ENCODE measurements at places on chromosomes 11 and 22. TPM values are rescaled to one million over a fixed set of nuclear protein-coding genes. Genes with fewer than 3 reads are reported as not detected.

DNA sequence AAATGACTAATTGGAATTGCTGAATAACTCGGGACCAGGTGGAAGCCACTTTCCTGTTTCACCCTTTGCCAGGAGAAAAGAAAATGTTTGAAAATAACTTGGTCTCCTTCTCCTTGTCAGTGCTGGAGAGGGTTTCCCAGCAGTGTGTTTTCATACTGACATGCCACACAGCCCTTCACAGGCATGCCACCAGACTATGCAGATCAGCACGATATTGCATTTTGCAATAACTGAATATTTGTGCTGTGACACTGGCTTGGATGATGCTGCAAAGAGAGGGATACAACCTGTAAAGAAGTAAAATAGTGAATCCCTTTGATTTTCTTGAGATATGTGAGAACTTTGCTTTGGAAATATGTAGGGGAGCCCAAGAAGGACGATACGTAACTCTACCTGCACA lies 200.0 kb upstream of the NAV2 start:
- no peak for DNase-seq
- H3K36me3 ChIP-seq, result no peaks in the 10 kb centered on the region
- H3K4me3 ChIP-seq, result no peak overlapping the region
- no peak overlapping the region for H3K27ac ChIP-seq
- peaks cover 27% of the 10 kb centered on the region for H3K4me1 ChIP-seq

GRCh38 chr11:124315052-124315451 lies 1.3 kb upstream of the OR8D1 start:
- no peak for DNase-seq
- peaks cover 18% of the 10 kb centered on the region for H3K27me3 ChIP-seq
- H3K4me1 ChIP-seq, result no peaks in the 10 kb centered on the region
- no peaks in the 10 kb centered on the region for H3K36me3 ChIP-seq
- H3K27ac ChIP-seq, result no peak overlapping the region

GRCh38 chr11:16911658-16912057 lies 102.6 kb downstream of the PLEKHA7 start:
- no peak for DNase-seq
- H3K36me3 ChIP-seq, result no peaks in the 10 kb centered on the region

GRCh38 chr22:43956805-43957463 lies 1.7 kb downstream of the SAMM50 start:
- no peaks in the 10 kb centered on the region for H3K36me3 ChIP-seq
- H3K27ac ChIP-seq, result no peak overlapping the region
- H3K4me1 ChIP-seq, result peaks cover 31% of the 10 kb centered on the region

- H3K27ac ChIP-seq, result no peak overlapping the region
- no peak overlapping the region for H3K4me3 ChIP-seq
- H3K36me3 ChIP-seq, result no peaks in the 10 kb centered on the region
- peaks cover 41% of the 10 kb centered on the region for H3K27me3 ChIP-seq
- no peak for DNase-seq
- H3K4me1 ChIP-seq, result no peaks in the 10 kb centered on the region
These were observed 9.3 kb upstream of the MRGPRD start for GRCh38 chr11:68989936-68990606.

The OR52I2 gene
- not detected for total RNA-seq

The TEX12 gene
- total RNA-seq, result not detected
